ENCODE measurements at places on chromosomes 2 and 18.

GRCh38 chr2:152542337-152542994 lies 174.8 kb downstream of the PRPF40A start:
- DNase-seq = no peak

DNA sequence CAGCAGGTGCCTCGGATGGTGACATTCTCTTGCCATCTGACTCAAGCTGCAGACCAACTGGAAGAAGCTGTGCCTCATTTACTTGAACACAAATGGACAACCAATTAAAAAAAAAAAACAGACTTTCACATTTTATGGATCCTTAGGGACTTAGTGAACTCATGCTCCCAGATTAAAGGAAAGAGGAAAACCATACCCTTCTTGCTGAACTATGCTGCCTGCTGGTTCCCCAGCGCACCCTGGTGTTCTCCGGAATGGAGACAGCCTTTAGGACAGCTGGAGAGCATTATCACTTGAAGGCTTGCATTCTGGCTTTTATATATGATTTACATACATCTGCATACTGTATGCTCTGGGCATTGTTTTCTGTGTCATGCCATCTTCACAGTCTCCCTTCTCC lies 370.7 kb downstream of the SLC4A3 start:
- no peak for DNase-seq

GRCh38 chr2:15243762-15244161 lies 317.4 kb downstream of the NBAS start:
- DNase-seq = no peak

DNA sequence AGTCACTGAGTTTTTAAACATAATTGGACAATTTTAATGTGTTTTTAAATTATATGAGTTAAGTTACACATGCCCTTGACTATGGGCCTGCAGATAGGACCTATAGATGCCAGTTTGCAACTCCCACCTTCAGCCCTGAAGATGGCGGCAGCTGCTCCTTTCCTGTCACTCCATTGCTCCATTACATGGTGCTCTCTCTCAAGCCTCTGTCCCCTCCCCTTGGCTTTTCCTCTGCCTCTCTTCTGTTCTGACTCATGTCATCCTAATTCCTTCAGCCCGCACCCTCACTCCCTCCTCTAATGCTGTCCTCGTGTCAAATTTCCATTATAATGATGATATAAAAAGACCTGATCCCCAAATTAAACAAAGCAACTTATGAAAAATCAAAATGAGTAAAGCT lies 133.7 kb upstream of the HNRNPA3 start:
- no peak for DNase-seq

DNA sequence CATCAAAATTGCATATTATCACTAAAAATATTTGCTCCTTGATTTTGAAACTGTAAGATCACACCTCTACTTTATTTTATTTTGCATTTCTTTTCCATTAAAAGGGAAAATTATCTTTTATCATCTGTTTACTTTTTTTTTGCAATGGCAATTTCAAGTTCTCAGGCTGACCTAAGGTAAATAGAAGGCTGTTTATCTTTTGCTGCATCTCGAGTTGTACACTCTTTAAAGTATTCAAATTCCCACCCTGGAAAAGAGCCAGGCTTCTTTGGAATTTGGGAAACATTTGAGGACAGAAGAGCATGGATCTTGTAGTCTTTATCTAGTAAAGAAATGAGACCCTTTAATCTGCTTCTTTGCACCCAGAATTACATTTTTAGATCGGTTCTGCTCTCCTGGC lies 645.7 kb downstream of the SLC4A3 start:
- no peak for DNase-seq

- DNase-seq = no peak
Measured at GRCh38 chr2:14424478-14425390, 207.8 kb upstream of the LRATD1 start.

GRCh38 chr2:107645586-107645985 lies 181.1 kb upstream of the RGPD4 start:
- DNase-seq = no peak

GRCh38 chr2:71100195-71100964 lies 29.6 kb downstream of the MCEE start:
- peak; percentile 6 for DNase-seq

DNA sequence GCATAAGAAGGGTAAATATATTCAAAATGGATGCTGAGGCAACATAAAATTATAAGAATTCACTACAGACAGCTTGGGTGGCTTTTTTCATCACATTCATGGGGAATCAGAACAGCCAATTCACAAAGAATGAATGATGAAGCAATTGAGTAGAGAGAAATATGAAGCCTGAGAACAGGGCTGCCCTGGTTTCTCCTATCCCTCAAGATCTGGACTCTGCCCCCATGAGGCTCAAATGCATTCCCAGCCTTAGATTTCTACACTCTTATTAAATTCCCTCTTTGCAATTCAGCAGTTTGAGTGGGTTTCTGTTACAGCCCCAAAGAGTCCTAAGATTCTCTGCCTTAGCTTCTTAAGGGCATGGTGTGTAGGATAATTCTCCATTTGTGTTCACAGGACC lies 172.5 kb downstream of the MAIP1 start:
- DNase-seq = no peak

GRCh38 chr2:172251231-172251630 lies 148.5 kb upstream of the DLX2 start:
- no peak for DNase-seq

DNA sequence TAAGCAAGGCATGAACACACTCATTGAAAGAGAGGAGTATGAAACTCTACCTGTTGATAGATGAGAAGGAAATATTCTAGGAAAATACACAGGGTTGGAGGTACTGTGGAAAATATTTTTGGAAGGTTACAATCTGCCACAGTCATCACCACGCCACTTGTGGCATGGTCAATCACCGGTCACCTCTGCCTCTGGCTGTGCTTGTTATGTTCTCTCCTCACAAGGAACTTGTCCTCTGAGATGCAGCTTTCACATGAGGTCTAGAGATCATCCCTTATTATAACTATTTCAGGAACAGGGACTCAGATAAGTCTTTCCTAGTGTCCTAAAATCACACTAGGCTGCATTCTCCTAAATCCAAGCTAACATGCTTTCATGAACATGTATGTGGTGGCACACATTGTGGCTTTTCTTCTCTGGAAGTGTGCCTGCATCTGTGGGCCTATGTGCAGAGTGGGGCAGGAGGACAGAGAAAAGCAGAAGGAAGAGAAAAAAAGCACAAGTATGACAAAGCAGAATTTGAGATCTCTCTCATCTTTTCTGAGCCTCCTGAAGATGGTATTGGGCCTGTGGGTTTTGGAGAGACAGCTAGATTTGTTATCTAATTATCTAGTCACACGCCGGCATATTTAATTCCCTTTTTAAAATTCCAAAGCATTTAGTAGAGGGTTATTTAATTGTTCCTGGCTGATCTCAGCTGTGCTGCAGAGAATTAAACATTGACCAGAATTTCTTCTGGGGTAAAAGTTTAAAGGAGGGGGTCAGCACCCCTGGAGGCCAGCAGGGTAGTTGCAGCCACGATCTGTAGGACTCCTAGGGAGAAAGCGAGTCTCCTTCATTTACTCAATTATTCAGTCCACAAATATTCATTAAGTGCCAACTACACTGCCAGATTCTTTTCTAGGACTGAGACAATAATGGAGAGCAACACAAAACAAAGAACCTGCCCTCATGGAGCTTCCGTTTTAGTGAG lies 294.6 kb downstream of the RDH14 start:
- DNase-seq = no peak

DNA sequence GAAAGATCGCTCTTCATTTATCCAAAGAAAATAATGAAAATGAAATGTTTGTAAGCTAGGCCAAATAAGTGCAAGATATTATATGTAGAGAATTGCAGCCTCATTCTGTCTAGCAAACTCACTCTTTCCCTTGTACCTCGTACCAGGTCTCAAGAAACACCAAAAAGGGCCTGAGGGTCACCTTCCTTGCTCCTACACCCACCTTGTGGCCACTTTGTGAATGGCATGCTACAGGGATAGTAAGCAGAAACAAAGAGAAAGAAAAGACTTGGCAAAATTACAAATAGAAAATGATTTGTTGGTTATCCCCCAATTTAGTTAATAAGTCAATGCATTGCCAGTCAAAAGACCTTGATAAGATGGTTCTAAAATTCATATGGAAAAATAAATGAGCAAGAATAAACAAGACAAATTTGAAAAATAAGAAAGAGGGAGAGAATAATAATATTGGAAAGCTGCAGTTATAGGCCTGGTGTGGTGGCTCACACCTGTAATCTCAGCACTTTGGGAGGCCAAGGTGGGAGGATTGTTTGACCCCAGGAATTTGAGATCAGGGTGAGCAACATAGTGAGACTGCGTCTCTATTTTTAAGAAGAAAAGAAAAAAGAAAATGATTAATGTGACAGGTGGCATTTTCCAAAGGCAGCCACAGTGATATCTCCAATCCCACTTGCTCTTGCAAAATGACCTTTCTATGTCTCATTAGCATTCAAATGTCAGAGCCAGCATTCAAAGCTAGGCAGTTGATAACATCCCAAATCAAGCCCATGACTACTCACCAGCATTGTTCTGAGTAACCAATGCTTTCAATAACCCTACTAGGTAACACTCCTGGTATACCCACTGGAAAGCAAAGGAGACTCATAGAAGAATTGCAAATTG lies 38.8 kb upstream of the BMP10 start:
- peak; percentile 58 for DNase-seq

GRCh38 chr18:62412231-62412979 lies 87.3 kb downstream of the TNFRSF11A start:
- no peak for DNase-seq

- DNase-seq = no peak
Measured at GRCh38 chr2:107607054-107607453, 219.6 kb upstream of the RGPD4 start.

DNA sequence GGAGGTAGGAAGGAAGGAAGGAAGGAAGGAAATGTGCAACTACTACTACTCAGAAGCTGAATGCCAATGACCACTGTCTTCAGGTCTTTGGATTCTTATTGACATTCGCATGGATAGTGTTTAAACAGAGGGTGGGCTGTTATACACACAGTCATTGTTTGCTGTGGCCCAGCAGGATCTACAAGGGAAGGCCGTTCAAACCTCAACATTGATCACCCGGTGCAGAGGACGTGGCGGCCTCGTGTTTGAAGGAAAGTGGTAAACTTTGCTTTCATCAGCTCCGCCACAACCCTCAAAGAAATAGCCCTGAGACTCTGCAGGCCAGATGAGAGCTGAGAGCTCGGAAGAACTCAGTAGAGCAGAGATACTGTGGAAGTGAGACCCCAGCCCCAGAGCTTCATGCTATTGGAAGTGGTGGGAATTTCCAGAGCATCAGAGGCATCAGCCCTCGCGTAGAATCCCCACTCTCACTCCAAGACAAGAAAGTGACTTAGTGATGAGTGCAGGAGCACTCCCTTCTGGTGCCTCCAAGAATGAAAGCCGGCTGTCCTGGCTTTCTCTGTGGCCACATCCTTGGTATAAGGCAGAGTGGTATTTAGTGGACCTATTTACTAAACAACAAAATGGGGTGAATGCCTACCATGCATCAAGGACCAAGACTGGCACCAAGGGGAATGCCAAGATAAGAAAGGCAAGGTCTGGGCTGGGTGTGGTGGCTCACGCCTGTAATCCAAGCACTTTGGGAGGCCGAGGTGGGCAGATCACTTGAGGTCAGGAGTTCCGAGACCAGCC lies 10.1 kb upstream of the ROCK2 start:
- no peak for DNase-seq

- peak; percentile 30 for DNase-seq
Measured at GRCh38 chr2:237128026-237128703, 42.5 kb downstream of the COPS8 start.

DNA sequence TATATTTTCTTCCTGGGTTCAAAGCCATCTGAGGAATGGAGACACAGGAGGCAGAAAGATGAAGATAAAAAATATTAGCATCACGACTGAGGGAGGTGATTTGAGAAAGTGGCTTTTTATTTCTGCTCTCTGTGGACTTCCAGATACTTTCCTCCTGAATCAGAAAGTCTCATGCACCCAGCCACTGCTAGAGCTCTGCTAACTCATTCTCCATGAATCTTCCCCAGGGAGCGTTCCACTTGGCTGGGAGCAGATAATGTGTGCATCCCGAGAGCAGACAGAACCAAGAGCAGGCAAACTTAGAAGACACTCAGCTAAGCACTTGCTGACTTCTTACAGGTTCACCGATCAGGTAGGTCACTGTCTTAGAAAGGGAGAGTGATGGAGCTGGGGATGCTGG lies 264.1 kb upstream of the THUMPD2 start:
- no peak for DNase-seq

GRCh38 chr18:44039826-44040225 lies 640.9 kb upstream of the SETBP1 start:
- DNase-seq = no peak

DNA sequence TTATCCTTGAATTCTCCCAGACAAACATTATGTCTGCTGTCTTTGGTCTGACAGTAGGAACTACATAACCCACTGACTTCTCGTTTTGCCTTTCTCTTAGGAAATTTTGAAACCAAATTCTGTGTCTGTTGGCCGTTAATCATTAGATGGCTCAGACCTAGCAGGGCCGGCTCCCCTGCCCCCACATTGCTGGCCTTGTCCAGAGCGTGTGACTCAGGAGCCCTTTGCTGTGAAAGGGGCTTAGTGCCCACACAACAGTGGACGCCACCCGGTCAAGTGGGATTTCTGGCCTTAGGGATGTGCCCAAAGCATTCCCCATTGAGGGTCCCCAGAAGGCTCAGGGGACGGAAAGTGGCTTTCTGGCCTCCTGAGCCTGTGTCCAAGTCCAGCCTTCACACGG lies 137.5 kb downstream of the CTIF start:
- DNase-seq = no peak

DNA sequence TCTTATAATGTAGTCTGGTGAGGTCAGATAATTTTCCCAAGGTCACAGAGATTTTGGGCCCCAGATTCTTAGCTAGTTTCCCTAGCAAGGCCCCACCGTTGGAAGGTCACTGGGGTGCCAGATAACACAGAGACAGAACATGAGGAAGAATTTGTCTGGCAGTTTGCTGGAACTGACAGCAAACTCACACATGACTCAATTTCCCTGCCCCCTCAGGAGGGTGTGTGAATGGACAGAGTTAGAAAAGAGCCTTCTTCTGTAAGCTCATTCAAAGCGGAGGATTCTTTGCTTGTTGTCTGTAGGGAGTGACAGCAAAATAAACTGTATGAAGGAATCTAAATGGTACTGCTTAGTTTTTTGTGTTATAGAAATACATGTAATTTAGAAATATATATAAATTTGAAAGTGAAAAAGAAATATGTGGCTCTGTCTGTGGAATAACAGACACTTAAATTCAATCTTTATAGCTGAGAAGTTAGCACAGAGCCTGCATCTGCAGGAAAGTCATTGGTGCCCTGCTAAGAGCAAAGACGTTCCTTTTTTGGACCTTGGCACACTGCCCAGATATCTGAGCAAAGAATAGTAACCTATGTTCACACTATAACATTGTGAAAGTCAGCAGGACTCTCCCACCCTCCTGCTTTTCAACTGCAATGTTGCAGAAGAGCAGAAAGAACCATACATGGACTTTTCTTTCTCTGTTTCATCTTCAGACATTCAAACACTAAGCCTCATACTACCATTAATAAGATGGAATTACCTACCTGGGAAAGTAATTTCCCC lies 2.1 kb downstream of the MDH1 start:
- no peak for DNase-seq

GRCh38 chr18:79645291-79645983 lies 34.2 kb upstream of the CTDP1 start:
- DNase-seq = no peak
